ENCODE measurements at places on chromosomes 11 and 22. TPM values are rescaled to one million over a fixed set of nuclear protein-coding genes. Genes with fewer than 3 reads are reported as not detected.

- no peak overlapping the region for H3K4me3 ChIP-seq
- H3K36me3 ChIP-seq: no peaks in the 10 kb centered on the region
- DNase-seq: no peak
- no peak overlapping the region for H3K27ac ChIP-seq
- no peaks in the 10 kb centered on the region for H3K4me1 ChIP-seq
Observed at GRCh38 chr11:107598225-107599139, 7.5 kb downstream of the ELMOD1 start.

The CPSF7 gene
- 82.7 TPM for total RNA-seq

DNA sequence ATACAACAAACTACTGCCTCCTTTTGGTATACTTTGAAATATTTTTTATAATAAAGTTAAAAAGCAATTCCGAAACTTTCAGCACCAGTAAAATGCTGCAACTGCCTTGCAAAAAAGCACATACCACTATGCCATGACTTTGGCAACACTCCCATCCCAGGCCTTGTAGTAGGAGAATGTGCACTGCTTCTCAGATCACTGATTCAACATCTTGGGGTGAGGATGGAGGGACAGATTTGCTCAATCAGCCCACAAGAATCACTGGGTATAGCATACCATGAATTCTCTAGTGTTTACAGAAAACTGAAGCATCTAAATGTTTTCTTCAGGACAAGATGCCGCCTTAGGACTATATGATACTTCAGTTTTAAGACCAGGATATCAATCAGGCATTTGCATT, 14.9 kb downstream of the EIF4ENIF1 start:
- no peak overlapping the region for H3K27ac ChIP-seq
- H3K4me3 ChIP-seq: no peak overlapping the region
- H3K36me3 ChIP-seq: peaks cover 38% of the 10 kb centered on the region
- no peak for DNase-seq
- peaks cover 7% of the 10 kb centered on the region for H3K4me1 ChIP-seq
- H3K27me3 ChIP-seq: no peaks in the 10 kb centered on the region

The OR52H1 gene
- total RNA-seq: not detected

GRCh38 chr11:121249039-121249663, 43.4 kb upstream of the SC5D start:
- H3K27me3 ChIP-seq: peaks cover 23% of the 10 kb centered on the region
- no peak for DNase-seq
- no peak overlapping the region for H3K27ac ChIP-seq
- no peak overlapping the region for H3K4me3 ChIP-seq

GRCh38 chr22:49046546-49047361, 780.9 kb downstream of the BRD1 start:
- peaks cover 12% of the 10 kb centered on the region for H3K4me1 ChIP-seq
- DNase-seq: no peak
- H3K4me3 ChIP-seq: no peak overlapping the region
- H3K27ac ChIP-seq: no peak overlapping the region
- no peaks in the 10 kb centered on the region for H3K27me3 ChIP-seq

The RBMXL2 gene
- total RNA-seq: not detected

GRCh38 chr11:78737891-78738290, 163.2 kb upstream of the NARS2 start:
- peaks cover 24% of the 10 kb centered on the region for H3K36me3 ChIP-seq
- H3K27me3 ChIP-seq: no peaks in the 10 kb centered on the region
- no peak overlapping the region for H3K4me3 ChIP-seq
- no peak for DNase-seq
- H3K27ac ChIP-seq: no peak overlapping the region

The RTN4RL2 gene
- 0.81 TPM for total RNA-seq

DNA sequence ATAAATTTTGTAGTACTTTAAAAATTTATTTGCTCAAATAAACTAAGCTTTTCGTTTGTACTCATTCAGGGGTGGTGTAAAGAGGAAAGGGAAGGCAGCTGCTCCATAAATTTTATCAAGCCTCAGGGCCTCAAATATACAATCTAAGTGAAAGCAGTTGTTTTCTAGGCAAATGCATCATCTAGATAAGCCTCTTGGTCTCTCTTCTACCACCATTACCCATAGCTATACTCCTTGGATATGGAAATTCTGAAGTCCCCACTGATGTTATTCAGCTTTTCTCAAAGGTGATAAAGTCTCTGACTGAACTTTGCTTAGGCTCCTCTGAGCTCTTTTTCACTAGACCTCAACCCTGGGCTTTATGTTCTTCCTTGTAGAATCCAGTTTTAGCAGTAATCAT, 1313.1 kb downstream of the JRKL start:
- no peaks in the 10 kb centered on the region for H3K36me3 ChIP-seq
- no peak overlapping the region for H3K27ac ChIP-seq
- no peak for DNase-seq
- no peak overlapping the region for H3K4me3 ChIP-seq
- H3K27me3 ChIP-seq: peaks cover 70% of the 10 kb centered on the region

- peaks cover 21% of the 10 kb centered on the region for H3K27me3 ChIP-seq
- DNase-seq: peak; percentile 76
- no peak overlapping the region for H3K27ac ChIP-seq
Observed at GRCh38 chr11:118048472-118049370, 28.2 kb upstream of the TMPRSS4 start.

DNA sequence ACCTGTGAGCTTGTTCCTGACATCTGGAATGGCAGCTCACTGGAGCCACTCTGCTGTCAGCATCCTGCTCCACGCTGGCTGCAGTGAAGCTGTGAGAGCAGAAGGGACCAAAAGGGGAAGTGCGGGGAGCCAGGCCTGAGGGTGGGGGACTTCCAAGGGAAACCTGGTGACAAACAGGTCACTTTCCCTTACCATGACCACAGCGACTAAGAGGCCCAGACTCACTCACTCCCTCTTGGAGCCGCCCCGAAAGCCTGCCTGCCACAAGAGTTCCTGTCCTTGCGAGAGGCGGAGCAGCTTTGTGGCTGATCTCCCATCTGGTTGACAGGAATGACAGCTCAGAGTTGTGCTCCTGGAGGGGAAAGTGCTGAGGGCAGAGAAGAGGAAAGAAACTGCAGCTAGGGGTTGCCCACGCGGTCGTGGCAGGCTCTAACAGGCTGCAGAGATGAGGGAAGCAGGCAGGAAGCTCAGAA, 183.8 kb upstream of the NTM start:
- no peak for DNase-seq
- no peak overlapping the region for H3K27ac ChIP-seq
- no peaks in the 10 kb centered on the region for H3K4me1 ChIP-seq

The SERPINH1 gene
- 511 TPM for total RNA-seq

- peaks cover 26% of the 10 kb centered on the region for H3K4me1 ChIP-seq
- H3K27ac ChIP-seq: no peak overlapping the region
- no peaks in the 10 kb centered on the region for H3K27me3 ChIP-seq
- DNase-seq: no peak
Observed at GRCh38 chr11:76069001-76069400, 137.3 kb downstream of the WNT11 start.

The KCNE3 gene
- not detected for total RNA-seq

GRCh38 chr11:105389952-105390351, 219.9 kb upstream of the GRIA4 start:
- H3K27me3 ChIP-seq: no peaks in the 10 kb centered on the region
- H3K4me3 ChIP-seq: no peak overlapping the region
- DNase-seq: no peak

- H3K27me3 ChIP-seq: no peaks in the 10 kb centered on the region
- H3K36me3 ChIP-seq: peaks cover 5% of the 10 kb centered on the region
- DNase-seq: no peak
- H3K4me1 ChIP-seq: peaks cover 57% of the 10 kb centered on the region
- H3K4me3 ChIP-seq: no peak overlapping the region
Observed at GRCh38 chr11:123178186-123178585, 16.9 kb downstream of the CLMP start.

The ZP1 gene
- not detected for total RNA-seq

DNA sequence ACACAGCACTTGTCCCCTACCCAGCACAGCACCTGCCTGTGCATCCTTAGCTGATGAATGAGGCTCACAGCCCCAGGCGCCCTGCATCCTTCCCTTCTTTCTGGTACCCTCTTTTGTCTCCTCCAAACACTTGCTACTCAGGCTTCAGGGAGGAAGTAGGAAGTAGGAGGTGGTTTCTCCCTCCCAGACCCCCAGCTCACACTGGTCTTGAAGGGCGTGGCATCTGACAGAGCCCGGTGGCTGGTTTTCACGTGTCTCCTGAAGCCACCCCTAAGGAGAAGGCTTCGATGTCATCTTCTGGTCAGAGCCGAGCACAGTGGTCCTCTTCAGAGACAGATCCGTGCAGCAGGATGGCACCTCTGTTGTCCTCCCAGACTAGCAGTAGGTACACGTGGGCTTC, 109.8 kb downstream of the PTPRJ start:
- no peak overlapping the region for H3K4me3 ChIP-seq
- DNase-seq: no peak
- H3K27ac ChIP-seq: no peak overlapping the region
- H3K27me3 ChIP-seq: no peaks in the 10 kb centered on the region

Measured in osteocyte (in vitro differentiated cells).